Fibroblast of skin of abdomen (primary cell): ENCODE measurements at places on chromosomes 7 and 10.

DNA sequence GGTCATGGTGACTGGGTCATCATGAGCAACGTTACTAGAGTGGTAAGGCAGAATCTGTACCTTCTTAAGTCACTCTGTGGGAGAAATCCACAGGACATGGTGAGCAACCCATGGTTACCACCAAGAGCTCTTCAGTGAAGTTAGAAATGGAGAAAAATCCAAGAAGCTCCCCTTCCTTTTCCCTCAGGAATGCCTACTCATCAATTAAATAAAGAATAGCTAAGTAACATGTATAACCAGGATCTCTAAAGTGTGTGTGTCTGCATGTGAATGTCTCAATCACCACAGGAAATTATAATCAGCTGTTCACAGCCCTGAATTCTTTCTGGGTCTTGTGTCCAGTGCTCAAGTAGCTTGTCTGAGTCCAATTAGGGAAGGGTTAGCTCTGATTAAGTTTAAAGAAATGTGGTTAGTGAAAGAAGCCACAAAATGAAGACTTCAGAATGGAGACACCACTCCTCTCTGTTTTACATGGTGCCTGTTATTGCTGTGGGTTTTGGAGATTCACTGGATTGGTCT, 73.2 kb downstream of the SEM1 start:
- peak; percentile 81 for DNase-seq

GRCh38 chr7:20964281-20964918, 177.7 kb upstream of the SP8 start:
- no peak for DNase-seq

DNA sequence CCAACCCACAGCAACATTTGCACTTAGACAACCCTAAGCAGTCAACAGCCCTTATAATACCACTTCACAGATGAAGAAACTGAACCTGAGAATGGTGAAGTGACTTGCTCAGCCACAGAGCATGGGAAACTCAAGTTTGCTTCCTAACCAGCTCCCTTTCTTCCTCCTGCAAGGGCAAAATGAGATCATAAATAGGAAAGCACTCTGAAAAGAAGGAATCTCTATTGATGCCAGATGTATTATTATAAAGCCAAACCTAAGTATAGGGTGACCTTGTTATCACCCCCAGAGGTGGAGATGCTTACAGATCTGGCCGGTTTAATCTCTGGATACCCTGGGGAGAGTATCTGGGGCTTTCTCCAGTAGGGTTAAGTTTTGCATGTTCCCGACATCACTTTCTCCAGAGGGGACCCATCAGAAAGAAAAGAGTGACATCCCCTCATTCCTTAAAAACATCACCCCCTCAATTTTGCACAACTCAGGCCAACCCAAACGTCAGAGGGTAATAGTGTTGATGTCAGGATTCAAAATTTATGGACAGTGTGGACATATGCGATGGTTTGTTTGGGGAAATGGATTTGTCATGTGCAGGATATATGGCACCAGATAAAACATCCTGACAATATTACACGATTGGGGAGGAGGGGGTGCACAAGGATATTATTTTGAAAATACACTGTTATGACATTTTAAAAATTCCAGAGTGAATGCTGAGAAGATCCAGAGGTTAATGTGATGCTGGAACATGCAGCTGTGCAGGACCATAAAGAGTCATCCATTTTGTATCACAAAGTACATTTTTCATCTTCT, 24.0 kb upstream of the XPNPEP1 start:
- DNase-seq = no peak

- peak; percentile 50 for DNase-seq
Measured at GRCh38 chr7:27196287-27196767, 3.6 kb downstream of the HOXA13 start.

DNA sequence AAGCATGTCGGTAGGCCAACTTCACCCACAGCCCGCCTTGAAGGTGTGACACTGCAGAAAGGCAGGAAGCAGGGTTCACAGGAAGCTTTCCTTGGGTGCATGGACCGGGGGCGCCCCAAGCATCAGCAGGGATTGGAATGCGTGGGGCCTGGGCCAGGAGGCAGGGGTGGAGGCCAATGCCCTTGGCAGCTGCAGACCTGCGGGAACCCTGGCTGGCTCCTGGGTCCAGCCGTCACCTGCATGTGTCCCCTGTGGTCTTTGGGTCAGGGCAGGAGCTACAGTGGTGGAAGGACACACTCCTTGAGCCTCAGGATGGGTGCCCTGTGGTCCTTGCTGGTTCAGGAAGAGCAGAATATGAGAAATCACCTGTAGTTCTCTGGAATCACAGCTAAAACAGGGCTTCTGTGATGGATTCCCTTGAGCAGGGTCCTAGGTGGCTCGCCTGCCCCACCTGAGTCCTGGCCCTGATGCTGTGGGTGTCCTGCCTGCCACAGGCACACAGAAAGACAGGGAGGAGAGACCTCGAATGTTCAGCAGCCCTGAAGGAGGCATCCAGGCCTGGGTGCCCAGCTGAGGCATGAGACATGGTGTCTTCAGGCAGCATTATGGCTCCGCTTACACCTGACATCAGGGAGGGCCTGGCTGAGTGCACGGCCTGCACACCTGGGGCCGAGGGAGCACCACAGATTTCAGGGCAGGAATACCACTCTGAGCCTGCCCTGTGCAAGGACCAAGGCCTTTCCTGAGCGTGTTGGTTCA, 15.1 kb downstream of the ANTXRL start:
- no peak for DNase-seq

GRCh38 chr10:62076891-62077290, 175.4 kb downstream of the ARID5B start:
- DNase-seq = peak; percentile 82

- no peak for DNase-seq
Measured at GRCh38 chr7:1049006-1049741, 4.8 kb downstream of the GPR146 start.

- no peak for DNase-seq
Measured at GRCh38 chr10:29886299-29886698, 173.1 kb downstream of the JCAD start.

- no peak for DNase-seq
Measured at GRCh38 chr7:140773104-140773503, 76.6 kb downstream of the NDUFB2 start.

- DNase-seq = no peak
Measured at GRCh38 chr10:18659819-18660535, 746 bp downstream of the ARL5B start.

- DNase-seq = peak; percentile 8
Measured at GRCh38 chr7:137441451-137441850, 97.9 kb upstream of the PTN start.

- peak; percentile 49 for DNase-seq
Measured at GRCh38 chr10:113496111-113497109, 56.4 kb upstream of the HABP2 start.

DNA sequence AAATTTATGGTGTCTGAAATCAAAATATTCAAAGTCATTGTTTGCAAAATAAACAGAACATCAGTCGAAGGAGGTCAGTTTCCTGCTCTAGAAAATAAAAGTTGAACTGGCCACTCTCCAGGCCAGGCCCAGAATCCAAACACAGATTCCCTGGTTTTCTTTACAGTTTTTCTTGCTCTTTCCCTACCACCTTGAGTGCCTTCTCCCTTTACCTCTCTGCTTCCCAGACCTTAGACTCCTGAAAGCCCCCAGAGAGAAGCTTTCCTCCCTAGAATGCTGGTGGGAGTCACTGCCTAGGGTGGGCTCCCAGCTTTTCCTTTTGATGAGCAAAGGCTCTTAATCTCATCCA, 6.1 kb downstream of the DNTT start:
- DNase-seq = no peak

DNA sequence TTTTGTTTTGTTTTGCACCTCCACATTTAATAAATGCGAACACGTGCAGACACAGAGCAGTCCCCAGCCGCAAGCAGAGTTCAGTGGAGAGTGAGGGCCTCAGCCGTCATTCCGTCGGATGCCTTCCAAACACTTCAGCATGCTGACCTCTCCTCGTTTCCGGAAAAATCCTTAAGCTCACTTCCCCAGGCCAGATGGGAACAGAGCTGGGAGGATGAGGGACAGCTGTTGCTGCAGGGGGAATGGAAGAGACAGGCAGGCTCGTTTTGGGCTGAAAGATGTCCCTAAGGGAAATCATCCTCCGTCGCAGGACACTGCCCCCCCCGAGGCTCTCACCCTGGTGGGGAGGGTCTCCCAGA, 17.2 kb upstream of the FGFR2 start:
- DNase-seq = no peak

GRCh38 chr7:12713625-12714378, 26.4 kb downstream of the ARL4A start:
- DNase-seq = no peak

DNA sequence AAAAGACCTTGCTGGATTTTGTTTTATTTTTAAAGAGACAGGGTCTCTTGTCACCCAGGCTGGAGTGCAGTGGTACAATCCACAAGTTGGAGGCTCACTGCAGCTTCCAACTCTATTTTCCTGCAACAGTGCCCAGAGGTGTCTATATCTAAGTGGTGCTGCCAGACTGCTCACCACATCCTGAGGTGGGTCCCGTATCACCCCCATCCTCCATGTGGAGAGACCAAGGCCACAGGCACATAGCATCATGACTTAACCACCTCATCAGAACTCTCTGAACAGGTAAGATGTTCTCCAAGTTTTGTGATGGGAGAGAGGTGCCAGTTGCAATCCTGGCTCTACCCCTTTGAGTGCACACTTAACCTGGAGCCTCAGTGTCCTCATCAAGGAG, 98.2 kb downstream of the RNF216 start:
- DNase-seq = no peak

DNA sequence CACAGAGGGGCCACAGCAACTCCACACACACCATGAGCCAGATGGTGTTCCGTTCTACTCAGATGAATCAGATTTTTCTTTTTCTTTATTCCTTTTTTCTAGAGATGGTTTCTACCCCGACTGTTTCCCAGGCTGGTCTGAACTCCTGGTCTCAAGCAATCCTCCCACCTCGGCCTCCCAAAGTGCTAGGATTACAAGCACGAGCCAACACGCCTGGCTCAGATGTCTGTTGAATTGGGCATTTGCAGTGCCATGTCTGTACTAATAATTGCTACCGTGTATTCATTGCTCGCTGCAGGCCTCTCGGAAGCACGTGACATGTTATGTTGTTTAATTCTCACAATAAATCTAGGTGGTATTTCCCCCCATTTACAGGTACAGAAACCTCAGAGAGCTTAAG, 67.2 kb downstream of the RABGEF1 start:
- no peak for DNase-seq

DNA sequence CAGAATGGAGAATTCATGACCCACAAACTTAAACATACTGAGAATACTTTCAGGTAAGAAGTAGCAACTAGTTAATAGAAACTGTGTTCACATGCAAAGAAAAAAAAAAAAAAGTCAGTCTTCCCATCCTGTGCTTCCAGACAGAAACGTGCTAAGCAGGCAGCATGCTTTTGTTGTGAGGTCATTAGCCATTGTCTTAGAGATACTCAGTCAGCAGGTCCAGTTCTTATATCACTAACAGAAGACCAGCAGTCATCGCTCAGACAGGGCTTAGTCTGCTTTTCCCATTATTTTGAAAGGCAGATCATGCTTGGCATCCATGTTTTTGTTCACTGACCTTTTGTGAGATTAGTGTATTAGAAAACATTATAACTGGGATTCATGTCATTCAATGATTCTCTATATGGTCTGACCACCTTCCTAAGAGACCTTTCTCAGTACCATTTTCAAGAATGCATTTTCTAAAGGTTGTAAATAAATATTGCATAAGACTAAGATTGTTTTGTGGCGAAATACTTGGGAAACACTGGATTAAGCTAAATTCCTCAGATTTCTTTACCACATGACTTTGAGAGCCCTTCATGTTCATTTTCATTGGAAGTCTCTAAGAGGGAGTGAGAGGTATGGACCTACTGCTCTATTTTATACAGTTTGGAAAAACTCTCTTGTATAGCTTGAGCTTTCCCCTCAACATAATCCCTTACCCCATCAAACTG, 45.0 kb upstream of the AGBL3 start:
- peak; percentile 91 for DNase-seq

GRCh38 chr7:91533996-91534395, 269.8 kb downstream of the FZD1 start:
- no peak for DNase-seq

- DNase-seq = no peak
Measured at GRCh38 chr7:49980465-49980864, 112.6 kb downstream of the ZPBP start.

DNA sequence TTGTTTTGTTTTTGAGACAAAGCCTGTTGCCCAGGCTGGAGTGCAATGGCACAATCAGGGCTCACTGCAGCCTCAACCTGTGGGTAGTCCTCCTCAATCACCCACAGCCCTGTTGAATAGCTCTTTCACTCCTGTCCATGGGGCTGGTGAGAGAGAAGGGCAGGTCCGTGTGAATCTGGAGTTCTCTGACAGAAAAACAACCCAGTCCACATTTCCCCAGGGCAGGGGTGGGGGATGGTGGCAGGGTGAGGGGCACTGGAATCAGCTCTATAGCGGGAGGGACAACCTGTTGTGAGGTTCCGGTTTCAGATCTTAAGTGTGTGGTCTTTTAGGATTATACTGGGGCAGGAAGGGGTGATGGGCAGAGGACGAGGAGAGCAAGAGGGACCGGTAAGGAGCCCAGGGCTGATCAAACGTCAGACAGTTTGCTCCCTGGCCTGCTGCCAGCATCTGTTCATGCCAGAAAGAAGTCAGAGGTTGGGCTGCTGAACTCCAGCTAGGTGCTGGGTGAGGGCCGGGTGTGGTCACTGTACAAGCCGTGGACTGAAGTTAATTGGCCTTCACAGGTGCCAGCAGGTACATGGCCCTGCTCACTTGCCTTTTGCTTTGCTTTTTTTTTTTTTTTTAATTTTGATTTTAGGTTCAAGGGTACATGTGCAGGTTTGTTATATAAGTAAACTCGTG, 33.2 kb upstream of the MKRN1 start:
- no peak for DNase-seq

DNA sequence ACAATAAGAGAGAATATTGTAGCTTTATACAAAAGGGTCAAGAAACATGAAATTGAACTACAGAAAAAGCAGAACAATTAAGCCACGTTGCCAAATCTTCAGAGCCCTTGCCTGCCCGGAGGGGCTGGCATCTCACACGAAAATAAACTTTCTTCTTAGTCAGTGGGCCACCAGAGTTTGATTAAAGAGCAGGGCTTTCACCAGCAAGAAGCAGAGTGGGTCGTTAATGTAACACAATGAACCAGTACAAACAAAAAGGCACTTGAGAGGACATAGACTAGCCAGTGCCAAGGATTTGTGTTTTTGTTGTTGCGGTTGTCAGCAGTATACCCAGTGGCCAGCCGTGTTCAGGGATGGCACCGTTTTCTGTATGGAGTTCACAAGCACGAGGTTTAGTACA, 155.4 kb downstream of the NRP1 start:
- no peak for DNase-seq

GRCh38 chr7:45978731-45979211, 57.7 kb upstream of the IGFBP3 start:
- DNase-seq = peak; percentile 12

DNA sequence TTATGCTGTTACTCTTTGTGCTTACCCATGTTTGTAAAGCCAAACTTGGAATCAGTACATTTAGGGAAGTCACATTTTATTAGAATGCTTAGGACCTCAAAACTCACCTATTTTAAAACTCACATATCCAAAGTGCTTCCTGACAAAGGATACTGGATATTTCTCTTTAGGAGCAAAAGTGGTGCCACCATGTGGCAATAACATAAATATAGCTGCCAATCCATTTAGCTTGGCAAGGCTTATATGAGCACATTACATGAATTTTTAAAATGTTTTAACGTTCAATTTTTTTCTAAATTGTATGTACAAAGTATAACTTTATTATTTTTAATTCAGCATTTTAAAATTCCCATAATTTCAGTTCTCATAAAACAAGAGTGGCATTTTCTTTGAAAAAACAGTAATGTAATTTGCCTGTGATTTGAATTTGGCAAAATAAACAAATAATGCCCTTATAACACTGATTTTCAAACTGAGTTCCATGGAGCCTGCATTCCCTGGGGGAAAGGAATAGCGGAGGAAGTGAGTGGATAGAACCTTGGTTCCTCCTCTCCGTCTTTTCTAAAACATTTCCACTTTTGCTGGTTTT, 75.4 kb downstream of the HDAC9 start:
- DNase-seq = peak; percentile 59
